Stimulated activated CD4-positive, alpha-beta T cell treated with anti-CD3 and anti-CD28 coated beads, Interleukin-12 subunit alpha, Interleukin-12 subunit beta, amount 100 ng/mL, for 24 hours (primary cell): ENCODE measurements at places on chromosomes 13 and 19.

DNA sequence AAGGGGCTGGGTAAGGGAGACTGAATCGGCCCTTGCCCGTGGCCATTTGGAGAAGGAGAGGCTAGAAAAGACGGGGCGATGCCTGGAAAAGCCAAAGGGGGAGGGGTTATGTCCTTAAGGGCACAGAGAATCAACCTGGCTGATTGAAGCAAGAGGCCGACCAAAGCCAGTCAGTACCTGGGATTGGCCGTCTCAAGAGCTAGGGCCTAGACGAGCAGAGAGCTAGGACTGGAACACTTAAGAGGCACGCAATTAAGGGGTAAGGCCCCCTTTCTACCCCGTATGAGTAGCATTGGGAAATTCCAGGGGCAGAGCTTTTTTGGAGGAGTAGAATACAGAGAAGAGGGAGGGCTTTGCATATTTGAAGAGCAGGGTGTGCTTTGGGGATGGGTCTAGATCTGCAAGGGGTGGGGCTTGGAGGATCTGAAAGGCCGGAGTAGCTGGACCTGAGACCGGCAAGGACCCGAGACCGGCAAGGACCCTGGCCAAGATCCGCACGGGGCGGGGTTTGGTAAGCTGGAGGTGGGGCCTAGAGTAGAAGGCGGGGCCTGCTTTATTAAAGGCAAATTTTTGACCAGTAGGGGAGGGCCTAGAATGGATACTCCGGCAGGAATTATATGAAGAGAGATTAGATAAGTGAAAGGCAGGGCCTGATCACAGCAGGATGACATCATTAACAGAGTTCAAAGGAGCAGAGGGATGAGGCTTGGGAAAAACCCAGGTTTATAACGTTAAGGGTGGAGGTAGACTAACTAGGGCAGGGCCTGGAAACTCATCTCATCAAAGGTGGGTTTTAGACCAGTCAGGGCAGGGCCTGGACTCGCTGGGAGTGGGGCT lies 10.7 kb upstream of the CACNG6 start:
- DNase-seq = no peak

GRCh38 chr19:39701291-39701690 lies 3.0 kb upstream of the LGALS14 start:
- no peak for DNase-seq

GRCh38 chr19:2556221-2557092 lies 80.5 kb downstream of the GADD45B start:
- DNase-seq = no peak

DNA sequence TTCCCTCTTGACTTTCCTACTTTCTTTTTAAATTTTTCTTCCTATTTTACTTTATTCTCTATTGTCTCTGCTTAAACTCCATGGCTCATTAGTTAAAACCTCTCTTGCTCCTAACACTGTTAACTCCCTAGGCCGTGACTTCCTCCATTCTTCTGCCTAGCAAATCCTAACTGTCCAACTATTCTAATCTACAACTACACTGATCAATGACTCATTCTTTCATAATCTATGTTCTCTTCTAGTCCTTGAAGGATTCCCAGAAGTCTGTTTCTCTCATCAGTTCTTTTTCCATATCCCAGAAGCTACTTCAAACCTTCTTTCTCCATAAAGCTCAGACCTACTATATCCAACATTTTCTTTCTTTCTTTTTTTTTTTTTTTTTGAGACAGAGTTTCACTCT lies 66.9 kb downstream of the MICU2 start:
- no peak for DNase-seq

DNA sequence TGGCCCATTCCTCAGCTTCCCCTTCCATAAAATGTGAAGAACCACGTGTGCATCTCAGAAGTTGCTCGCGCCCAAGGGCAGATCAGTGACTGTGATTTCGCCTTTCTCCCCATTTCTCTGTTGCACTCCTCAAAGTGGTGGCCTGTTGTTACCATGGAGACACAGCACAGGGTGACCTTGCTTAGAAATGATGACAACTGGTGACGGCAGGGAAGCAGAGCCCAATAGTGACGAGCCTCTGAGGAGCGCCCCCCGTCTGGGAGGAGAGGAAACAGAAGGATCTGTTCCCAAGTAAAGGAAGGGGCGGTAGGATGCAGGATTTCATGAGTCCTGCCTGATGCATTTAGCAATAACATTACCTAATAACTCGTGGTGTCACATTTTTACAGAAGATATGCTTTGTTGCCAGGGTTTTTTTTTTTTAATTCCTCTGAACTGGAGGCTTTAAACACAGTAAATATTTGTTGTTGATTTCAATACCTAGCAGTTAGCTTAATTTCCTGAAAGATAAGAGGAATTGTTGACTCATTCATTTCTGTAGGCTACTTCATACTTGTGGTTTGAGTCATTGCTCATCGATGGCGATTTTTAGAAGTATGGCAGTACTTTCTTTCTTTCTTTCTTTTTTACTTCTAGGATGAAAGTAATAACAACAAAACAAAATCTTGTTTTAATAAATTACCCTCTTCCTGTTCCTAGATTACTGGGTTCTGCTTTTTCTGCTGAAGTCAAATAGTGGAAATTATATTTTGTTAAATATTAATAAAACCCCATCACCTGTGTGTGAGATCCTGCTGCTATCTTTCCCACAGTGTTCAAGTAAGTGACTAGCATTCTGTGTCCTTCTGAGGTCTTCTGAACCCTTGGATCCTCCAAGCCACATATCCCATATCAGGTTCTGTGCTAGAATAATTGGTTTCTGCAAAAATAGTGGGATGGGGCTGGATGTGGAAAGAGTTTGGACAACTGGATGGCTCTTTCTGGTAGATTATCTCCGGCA lies 36.0 kb downstream of the MBNL2 start:
- DNase-seq = no peak

GRCh38 chr19:4939466-4939865 lies 29.4 kb upstream of the KDM4B start:
- no peak for DNase-seq
